Activated gamma-delta T cell (primary cell): ENCODE measurements at places on chromosomes 1 and 21.

DNA sequence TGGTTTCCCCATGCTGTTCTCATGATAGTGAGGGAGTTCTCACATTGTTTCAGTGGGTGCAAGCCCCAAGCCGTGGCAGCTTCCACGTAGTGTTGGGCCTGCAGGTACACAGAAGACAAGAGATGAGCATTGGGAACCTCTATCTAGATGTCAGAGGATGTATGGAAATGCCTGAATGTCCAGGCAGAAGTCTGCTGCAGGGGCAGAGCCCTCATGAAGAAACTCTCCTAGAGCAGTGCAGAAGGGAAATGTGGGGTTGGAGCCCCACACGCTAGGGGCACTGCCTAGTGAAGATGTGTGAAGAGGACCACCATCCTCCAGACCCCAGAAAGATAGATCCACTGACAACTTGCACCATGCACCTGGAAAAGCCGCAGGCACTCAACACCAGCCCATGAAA lies 17.0 kb downstream of the GPR161 start:
- no peak for DNase-seq

- no peak for DNase-seq
Measured at GRCh38 chr1:56806804-56807203, 12.4 kb downstream of the FYB2 start.

DNA sequence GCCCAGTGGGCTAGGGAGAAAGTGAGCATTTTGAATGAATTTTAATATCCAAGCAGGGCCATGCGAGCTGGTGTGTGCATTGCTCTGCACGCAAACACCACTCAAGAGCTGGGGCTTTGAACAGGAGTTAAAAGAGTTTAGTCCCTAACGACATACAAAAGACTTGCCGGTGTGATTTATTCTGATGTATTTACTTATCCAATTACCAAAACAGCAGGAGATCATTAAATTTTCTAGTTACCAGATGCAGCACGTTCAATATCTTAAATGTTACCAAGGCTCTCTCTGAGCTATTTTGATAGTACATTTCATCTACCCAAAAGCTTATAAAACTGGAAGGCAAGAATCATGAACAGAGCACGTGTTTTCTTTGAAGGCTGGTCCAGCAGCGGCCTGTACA lies 30.0 kb upstream of the DMRTA2 start:
- DNase-seq: no peak

DNA sequence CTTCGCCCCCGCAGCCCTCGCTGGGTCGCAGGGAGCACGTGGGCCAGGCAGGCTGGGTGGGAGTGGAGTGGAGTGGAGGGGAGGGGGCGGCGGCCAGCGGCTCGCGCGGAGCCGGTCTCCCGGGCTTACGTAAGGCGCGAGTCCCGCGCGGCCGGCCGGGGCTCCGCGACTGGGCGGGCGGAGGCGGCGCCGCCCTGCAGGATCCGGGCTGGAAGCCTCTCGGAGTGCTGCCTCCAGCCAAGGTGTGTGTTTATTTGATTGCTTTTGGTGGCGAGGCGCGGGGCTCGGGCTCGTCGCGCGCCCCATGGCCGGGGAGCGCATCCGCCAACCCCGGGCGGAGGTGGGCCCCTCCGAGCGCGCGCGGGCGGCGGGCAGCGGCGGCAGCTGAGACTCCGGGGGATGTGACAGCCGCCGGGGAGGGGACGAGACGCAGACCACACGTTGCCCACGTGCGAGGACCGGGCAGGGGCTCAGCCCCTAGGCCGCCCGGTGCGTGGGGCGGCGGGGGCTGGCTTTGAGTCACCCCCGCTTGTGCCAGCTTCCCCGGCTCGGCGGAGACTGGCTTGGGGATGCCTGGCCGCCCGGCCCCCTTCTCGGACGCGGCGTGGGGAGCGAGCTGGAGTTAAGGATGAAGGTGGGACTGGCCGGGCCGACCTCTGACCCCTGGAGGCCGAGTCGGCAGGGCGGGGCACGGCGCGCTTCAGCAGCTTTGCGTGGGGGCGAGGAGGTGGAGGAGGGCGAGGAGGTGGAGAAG lies 402 bp upstream of the AK4 start:
- DNase-seq: no peak

- no peak for DNase-seq
Measured at GRCh38 chr21:44872323-44872648, 1.2 kb downstream of the PTTG1IP start.

DNA sequence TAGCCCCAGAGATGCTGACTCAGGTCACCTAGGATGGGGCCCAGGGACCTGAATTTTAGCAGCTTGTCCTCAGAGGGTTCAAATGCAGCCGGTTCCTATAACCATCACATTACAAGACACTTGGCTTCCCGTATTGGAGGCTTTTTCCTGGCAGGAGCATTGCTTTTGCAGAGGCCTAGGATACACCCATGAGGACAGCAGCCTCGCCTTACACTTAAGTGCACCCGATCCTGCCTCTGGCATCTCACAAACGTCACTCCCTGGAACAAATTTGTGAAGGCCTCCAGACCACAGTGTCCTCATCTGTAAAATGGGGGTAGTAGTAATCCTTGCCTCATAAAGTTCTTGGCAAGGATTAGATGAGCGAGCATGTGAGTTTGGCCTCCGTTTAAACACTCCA lies 130.0 kb downstream of the KAZN start:
- DNase-seq: no peak

DNA sequence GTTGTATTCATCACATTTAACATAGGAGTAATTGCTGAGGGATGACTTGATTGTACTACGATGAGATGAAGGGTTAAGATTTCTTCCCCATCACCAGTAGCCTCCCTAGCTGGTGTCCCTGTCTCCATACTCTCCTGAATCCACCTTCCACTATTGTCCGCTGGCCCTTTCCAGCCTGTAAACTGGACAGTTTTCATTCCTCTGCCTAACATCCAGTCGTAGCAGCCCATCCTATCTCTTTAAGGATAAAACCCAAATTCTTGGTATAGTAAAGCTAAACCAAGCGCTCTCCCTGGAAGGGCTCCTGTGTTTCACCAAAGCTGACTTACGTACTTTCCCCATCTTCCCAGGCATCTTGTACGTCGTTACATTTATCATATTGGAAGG lies 670 bp downstream of the COX20 start:
- no peak for DNase-seq

GRCh38 chr1:9454494-9455066 lies 84.7 kb upstream of the SLC25A33 start:
- DNase-seq: no peak

DNA sequence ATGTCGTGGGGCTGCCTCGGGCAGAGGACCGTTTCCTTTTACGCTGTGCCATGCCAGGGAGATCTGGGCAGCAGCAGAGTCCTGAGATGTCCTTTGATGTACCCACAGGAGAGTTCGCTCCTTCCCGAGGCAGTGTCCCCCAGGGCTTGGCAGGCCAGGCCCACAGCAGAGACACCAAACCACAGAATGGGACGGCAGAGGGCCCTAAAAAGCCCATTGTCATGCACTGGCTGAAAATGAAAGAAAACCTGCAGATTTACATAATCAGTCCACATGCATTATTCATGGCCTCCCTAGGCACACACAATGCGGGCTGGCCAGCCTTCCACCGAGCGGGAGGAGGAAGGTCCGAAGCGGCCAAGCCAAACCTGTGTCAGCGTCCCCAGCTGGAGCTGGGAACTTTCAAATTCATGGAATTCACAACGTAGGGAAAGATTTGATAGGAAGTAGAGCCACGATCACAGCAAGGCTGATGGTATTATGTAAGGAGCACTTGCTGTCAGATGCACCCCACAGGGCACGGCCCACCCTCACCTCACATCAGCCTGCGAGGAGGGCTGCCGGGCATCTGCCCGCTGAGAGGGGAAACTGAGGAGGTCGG lies 25.3 kb upstream of the EFHD2 start:
- DNase-seq: no peak

DNA sequence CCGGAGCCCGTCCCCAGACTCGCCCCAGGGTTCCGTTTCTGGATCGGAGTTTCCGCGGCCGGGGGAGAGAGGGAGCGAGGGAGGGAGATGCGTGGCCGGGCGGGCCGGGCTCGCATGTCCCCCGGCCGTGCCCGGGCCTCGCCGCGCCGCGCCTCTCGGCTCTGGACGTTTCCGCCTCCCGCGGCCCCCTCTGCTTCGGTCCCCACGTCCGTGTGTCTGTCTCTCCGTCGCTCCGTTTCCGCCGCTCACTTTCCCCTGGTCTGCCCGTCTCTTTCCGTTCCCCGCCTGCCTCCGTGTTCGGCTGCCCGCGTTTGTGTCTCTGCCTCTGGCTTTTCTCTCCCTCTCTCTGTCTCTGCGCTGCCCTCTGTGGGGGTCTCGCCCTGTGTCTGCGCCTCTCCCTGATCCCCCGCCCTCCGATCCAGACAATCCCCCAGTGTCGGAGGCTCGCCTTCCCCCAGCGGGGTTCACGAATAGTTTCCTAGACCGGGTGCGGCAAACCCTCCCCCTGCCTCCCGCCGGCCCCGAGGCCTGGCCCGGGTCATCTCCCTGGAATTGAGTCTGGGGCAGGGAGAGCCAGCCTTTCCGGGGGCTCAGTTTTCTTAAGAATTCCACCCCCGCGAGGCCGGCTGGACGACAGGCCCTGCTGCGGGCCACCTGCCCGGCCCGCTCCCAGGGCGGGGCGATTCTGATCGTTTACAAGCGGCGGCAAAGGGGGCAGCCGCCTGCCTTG lies 735 bp downstream of the NBL1 start:
- no peak for DNase-seq

GRCh38 chr1:53400761-53401674 lies 58.2 kb upstream of the DMRTB1 start:
- no peak for DNase-seq

- DNase-seq: no peak
Measured at GRCh38 chr1:156012051-156012817, 8.5 kb downstream of the SSR2 start.

DNA sequence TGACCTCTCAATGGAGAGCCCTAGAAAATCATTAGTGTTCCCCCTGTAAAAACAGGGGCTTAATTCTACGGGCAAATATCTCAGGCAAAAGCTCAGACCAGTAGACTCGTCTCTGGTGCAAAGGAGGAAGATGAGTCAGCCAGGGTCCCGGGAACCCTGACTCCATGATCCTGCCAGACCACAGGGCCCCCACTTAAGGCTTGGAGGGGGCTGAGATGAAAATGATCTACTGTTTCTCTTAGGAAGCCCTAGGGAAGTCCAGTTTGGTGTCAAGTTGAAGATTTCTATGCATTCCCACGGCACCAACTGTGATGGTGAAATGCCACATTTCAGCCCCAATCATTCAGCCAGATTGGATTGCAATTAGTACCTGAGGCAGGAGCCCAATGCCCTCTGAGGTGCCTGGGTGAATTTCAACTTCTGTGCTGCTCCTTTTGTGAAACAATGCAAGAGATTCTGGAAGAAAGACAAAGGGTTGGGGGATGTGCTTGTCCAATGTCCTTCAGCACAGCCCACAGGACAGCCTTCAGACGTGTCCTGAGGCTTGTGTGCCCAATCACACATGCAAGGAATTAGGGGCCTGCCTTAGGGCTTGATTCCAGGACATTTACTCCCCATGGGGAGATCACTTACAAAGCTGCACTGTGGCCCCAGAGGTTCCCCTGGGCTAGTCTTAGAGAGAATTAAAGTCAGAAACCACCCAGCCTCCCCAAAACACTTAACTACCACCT lies 18.1 kb downstream of the NAV1 start:
- DNase-seq: no peak

- DNase-seq: no peak
Measured at GRCh38 chr1:185853739-185854138, 119.5 kb downstream of the HMCN1 start.

- no peak for DNase-seq
Measured at GRCh38 chr1:46817814-46818213, 19.0 kb downstream of the CYP4B1 start.

GRCh38 chr1:192512426-192513162 lies 63.0 kb upstream of the RGS1 start:
- no peak for DNase-seq

GRCh38 chr1:90220941-90221693 lies 226.2 kb downstream of the ZNF326 start:
- DNase-seq: no peak

DNA sequence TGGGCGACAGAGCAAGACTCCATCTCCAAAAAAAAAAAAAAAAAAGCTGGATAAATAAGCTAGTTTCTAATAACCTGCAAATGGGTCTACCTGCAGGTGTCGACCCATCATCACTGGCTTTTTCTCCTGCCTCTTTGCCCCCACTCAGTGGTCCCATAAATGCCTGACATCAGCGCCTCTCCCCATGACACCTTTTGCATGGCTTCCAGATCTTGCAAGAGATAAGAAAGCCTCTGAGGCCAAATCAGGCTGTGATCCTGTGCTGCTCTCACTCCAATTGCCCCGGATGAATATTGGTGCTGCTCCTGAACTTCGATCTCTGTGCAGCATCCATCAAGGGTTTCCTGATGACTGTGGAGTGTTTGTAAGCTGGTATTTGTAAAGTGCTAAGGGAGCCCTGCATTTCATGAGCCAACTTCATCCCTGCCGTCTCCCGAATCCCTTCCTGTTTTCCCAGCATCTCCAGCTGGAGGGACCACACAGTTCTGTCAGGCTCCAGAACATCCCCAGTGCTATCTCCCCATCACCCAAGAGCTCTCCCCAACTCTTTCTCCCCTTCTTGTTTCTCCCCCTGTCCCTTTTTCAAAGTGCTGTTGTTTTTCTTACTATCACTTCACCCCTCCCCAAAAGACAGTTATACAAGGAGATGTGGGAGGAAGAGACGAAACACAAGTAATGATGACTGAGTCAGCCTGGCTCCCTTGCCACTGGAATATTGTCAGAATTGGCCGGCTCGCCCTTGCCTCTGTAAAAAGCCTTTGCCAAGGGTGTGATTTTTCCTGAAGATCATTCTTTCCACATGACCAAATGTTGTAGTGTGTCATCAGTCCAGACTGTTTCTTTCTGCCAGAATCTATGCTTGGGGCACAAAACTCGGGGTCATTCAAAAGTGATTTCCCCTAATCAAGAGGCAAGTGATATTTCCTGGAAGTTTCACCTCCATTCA lies 2.8 kb upstream of the EFHD2 start:
- no peak for DNase-seq

DNA sequence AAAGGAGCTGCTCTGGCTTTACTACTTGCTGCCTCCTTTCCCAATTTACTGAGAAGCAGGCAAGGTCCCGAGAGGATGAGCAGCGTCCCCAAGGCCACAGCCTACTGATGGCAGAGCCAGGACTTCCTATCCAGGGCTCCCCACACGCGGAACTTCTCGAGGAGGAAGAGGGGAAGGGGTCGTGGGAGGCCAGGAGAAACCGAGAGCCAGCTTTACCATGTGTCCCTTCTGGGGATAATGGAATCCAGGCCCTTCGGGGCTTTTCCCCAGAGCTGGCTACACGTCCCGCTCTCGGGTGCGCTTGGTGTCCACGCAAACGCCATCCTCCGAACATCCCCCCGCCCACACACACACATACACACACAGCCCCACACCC lies 4.3 kb upstream of the CCN1 start:
- no peak for DNase-seq
